T-cell (primary cell): ENCODE measurements at places on chromosomes 1 and 21.

DNA sequence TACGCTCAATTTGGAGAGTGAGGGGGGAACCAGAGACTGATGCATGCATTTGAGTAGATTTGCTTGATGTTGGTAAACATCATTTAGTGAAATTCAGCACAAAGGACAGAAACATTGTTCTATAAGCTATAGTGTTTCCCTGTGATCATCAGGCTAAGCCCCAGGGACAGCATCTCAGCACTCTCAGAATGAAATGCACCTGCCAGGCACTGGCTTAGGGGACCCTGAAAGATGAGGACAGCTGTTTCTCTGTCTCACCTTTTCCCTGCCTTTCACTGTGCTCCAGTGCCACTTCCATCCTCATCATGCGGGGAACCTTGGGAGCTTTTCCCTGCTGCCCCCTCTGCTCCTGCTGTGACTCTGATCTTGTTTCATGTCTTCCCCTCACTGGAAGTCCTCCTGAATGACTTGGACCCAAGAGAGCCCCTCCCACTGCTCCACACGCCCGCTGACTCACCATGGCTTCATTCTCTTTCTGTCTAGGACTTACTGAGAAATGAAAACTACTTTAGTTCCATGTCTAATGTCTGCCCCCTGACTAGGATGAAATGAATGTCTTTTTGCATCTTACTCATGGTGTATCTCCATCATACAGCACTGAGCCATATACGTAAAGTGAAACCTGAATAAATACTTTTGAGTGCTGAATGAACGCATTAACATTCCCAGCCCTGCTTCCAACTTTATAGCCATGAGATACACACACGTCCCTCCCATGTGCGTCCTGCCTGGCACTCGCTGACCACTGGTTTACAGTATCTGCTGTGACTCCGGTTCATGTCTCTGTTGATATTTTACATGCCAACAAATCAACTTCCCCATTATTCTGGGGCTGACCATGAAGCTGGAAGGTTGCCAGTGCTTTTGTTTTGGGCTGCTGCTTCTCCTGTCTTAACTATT lies 182.0 kb downstream of the PCP4 start:
- DNase-seq, result no peak

DNA sequence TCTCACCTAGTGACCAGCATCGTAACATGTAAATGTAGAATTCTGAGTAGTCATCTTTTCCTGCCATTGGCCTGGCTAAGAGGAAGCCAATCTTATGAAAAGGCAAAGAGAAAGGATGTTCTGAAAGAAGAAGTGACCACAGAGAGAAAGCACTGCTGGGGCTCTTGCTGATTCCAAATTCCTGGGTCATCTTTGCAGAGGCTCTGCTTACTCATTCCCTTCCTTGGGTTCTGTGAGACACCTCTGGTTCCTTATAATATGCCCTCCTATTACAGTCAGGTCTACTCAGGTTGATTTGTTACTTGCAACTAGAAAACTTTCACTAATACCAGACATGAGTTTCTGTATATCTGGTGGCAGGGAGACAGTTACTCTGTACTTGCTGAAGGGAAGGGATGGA lies 198.8 kb upstream of the C8B start:
- DNase-seq, result no peak

DNA sequence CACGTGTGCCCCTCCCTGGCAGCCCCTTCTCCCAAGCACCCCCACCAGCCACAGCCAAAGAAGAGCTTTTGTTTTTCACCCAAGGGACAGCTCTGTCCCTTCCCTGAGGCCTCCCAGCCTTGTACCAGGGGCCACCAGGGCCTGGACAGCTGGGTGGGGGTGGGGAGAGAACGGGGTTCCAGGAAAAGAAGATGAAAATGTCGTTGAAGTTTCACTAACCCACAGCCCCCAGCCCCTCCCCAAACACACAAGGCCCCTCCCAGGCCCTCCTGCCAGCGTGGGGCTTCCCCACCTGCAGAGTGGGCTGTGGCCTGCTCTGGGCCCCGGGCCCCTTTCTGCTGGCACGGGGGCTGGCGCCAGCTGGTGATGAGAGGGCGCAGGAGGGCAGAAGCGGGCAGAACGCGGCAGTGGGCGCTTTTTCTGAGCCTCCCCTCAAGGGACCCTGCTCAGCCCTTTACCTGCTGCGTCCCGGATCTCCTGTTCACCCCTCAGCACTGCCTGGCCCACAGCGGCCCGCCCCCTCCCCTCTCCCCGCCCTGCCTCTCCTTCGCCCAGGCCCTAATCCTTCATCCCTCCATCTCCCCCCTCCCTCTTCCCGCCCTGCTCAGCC lies 5.5 kb upstream of the ANKRD65 start:
- DNase-seq, result no peak

GRCh38 chr1:161834967-161835550 lies 68.9 kb downstream of the ATF6 start:
- DNase-seq, result no peak

- no peak for DNase-seq
These were observed 455.2 kb downstream of the AJAP1 start for GRCh38 chr1:5109633-5110032.

GRCh38 chr1:20521960-20522861 lies 14.3 kb upstream of the MUL1 start:
- peak; percentile 77 for DNase-seq

DNA sequence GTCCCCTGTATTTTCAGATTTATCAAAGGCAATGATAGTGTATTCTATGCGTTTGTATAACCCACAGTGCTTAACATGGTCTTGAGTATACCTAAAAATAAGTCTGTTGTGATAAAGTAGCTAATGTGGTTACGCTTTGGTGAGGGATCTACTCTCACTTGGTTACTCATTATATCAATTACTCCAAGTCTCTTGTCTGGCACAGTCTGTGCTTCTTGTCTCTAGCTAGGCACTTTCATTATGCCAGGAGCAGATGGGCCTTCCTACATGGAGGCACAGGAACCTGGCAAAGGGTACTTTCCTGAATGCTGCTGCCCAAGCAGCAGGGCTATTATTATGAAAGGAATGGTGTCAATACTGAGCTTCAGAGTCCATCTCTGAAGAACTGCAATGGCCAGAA lies 4.2 kb upstream of the PTPN22 start:
- DNase-seq, result no peak
